ENCODE measurements at places on chromosomes 16 and 17.

DNA sequence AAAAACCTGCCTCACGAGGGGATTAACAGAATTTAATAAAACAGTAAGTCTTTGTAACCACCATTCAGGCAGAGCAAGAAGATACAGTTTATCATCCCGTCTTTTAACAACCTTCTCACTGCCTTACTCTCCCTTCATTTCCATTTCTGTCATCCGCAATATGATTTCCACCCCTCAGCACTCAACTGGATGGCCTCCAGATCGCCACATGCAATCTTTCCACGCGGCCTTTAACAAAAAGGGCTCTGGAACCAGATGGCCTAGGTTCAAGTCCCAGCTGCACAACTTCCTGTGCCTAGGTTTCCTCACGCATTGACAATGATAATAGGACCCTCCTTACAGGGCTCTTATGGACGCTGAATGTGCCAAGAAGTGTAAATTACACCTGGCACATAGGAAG, 103.6 kb downstream of the GAS7 start:
- DNase-seq, result no peak

DNA sequence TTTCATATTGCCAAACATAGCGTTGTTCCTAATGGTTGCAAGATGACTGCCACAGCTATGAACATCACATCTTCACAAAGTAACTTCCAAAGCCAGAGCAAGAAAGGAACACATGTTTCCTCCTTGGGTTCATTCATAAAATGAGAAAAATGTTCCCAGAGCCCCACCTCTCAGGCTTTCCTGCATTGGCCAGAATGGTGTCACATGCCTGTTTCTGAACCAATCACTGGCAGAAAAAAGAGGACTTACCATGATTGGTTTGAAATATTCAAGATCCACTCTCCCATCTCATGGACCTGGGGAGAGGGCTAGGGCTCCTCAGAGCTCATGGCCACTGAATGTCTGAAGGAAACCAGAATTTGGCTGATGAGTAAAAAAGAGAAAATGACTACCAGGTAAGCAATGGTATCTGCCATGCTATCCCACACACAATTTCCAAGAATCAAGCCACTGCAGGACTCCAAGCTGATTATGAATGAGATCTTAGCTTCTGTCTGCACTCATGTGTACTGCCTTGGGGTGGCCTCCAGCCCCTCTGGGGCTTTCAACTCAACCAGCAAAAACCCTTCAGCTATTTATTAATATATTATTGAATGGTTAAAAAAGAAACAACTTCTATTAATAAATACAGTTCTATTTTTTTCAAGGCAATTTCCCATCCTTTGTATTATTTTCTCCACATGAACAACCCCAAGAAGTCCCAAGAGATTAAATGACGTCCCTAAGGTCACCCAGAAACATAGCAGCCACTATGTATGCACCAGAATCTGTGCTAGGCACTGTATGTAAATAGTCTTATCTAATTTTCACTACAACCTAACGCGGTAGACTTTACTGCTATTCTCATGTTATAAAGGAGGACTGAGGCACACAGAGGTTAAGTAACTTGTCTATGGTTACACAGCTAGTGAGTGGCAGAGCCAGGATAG, 61.4 kb upstream of the TMC5 start:
- DNase-seq, result no peak

DNA sequence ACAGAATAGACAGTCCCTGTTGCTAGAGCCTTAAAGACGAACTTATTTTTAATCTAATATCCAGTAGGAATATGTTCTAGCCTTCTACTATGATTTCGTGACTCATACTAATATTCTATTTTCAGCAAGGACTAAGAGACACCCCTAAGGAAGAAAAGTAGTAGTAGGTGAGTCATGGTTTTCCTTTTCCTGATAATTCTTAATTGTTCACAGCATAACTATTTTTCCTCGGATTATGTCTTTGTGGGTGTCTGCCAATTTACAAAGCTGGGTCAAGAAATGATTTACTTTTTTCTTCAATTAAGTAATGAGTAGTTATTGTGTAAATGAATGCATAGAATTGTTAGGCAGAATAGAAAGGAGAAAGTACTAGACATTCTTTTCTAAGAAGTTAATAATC, 292.2 kb downstream of the TOX3 start:
- no peak for DNase-seq

DNA sequence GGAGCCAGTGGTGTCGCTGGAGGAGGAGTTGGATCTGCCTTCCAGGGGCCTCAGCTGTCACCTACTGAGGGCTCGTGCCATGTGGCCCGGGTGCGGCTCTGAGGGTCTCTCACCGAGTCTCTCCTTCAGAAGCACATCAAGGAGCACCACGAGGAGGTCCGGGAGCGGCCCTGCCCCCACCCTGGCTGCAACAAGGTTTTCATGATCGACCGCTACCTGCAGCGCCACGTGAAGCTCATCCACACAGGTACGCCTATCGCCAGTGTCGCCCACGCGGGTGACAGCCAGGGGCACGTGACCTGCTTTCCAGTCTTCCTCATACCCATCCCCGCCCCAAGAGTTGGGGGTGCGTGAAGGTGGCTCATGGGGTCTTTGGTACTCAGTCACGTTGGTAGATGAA, 12.5 kb downstream of the ZNF276 start:
- DNase-seq, result no peak

Measured in esophagus squamous epithelium (tissue), 5 donors.